ENCODE measurements at places on chromosomes 1 and 21.

DNA sequence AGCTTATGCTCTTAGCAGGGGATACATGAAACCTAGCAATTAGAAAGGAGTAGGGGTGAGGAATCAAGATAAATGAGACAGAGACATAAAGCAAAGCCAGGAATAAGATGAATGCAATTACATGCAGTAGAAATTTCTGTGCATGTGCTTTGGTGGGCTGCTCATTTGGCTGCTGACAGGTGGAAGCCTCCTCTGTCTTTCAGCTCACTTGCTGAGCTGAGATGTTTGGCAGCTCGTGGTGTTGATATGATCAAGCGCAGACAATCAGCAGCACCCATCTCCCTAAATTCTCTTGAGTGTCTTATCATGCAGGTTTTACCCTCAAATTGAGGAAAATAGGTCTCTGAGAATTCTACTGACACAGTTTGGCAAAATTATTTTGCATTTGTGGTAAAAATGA is 108.3 kb upstream of the CD34 start:
- no peak for ATAC-seq

DNA sequence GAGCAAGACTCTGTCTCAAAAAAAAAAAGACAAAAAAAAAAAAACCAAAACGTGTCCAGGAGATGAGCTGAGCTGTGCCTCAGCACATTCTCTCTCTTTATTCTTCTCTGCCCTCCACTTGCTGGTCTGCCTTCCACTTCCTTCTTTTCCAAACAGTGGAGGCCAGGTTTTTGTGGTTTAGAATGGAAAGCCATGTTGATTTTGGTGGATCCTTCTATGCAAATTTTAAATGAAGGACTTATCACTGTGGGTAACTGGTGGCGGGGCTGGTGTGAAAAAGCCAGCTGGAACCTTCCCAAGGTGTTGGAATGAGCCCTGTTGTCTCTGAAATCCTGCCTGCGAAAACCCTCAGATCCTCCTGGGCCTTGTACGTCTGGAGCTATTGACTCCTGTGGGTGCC is 61.9 kb downstream of the PTPRU start:
- no peak for ATAC-seq

DNA sequence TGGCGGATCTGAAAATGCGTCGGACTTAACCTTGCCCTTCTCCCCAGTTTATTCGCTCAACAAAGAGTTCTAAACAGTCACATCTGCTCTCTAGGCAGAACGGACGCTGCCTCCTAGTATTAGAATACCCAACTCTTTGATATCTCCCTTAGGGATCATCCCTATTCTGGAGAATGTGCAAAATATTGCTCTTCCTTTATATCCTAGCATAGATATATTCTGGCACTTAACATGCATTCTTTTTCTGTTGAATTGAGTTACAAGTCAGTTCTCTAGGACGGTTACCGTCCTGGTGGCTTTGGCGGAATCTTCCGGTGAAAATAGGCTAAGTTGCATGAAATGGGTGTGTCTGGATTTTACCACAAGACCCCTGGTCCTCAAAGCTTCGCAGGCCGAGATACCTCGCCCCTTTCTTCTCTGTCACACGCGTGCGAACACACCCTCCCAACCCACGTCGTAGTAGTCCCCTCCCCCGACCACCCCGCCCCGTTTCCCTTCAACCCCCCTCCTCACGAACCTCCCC is 501 bp upstream of the DNAJC6 start:
- ATAC-seq: no peak

DNA sequence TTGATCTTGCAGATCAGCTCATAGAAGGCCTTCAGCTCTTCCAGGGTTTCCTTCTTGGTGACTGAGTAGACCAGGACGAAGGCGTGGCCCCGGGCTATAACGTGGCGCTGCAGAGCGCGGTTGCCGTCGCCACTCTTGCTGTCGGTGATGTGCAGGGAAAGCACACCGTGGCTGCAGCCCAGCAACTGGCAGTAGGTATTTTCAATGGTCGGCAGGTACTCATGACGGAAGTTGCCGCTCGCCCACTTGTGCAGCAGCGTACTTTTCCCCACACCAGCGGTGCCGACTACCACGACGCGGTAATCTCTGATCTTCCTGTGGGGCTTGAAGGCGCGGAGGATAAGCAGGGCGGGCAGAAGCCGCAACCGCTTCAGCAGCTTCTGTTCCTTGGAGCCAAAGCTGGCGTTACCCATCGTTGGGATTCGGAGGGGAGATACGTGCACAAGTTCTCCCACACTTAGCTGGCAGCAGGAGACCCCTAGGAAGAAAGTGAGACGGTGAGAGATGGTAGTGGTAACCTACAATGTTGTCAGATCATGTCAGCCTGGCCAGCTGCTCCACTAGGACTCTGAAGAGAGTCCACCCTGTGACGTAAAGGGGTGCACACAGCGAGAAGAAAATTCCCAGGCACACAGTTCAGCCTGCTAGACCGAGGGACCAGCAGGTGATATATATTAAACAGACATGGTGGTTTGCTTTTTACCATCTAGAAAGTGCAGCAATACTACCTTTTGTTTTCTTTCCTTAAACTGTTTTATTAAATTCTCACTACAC is 3.4 kb downstream of the DIRAS3 start:
- ATAC-seq: no peak

DNA sequence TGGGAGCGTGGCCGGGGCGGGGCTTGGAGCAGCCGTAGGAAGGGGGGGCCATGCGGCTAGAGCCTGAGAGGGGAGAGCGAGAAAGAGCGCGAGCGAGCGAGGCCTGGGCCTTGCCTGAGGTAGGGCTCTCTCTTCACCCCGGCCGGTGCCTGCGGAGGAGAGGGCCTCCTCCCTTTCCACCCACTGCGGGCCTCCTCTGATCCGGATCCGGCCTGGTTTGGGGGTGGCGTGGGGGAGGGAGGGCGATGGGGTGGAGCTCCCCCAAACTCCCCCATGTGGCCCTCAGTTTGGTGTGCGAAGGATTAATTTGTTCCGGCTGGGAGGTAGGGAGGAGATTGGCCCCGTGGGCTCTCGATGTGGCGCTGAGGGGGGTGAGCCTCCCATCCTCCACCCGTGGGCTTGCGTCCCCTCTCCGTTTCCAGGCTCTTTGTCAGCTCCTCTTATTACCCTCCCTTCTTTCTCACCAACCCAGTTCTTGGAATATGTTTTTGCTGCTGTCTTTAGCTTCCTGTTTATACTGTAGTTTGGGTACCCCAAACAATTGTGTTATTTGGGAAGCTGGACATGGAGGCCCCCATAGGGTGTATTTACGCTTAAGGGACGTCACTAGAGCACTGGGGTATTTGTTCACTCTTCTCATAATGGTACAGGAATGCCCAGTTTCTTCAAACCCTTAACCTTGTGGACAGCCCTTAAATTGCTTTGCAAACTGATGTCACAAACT is 685 bp downstream of the UBAP2L start:
- peak; percentile 31 for ATAC-seq

DNA sequence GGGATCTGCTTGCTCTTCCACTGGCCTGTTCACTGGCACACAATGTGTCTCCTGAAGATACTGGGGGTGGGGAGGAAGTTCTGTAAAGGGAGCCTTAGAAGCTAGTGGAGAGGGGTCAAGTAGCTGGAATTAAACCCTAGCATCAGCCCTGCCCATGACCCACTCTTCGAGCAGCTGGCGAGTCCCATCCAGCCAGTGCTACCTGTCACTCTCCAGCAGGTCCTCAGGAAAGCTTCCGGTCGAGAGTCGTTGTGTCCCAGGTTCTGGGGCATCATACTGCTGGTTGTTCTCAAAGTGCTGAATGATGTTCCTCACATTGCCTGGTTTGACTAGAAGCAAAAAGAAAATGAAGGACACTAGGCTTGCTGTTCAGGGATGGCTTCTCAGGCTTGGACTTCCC is 30.9 kb downstream of the LRRC71 start:
- ATAC-seq: no peak

DNA sequence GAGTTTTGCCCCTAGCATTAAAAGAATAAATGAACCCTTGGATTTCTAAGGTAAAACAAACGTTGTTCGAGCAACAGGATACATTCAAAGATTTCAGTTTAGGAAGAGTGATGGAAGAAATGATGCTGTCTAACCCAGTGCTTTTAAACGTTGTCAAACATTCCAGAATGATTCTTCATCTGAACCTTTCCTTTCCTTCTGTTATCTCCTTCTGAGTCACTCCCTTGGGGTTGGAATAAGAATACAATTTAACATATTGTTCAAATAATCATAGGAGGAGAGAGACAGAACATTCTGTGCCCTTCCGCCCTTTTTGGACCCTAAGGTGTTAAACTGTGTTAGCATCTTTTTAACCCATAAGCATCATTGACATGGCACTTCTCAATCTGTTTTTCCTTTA is 61.1 kb upstream of the RCOR3 start:
- no peak for ATAC-seq

DNA sequence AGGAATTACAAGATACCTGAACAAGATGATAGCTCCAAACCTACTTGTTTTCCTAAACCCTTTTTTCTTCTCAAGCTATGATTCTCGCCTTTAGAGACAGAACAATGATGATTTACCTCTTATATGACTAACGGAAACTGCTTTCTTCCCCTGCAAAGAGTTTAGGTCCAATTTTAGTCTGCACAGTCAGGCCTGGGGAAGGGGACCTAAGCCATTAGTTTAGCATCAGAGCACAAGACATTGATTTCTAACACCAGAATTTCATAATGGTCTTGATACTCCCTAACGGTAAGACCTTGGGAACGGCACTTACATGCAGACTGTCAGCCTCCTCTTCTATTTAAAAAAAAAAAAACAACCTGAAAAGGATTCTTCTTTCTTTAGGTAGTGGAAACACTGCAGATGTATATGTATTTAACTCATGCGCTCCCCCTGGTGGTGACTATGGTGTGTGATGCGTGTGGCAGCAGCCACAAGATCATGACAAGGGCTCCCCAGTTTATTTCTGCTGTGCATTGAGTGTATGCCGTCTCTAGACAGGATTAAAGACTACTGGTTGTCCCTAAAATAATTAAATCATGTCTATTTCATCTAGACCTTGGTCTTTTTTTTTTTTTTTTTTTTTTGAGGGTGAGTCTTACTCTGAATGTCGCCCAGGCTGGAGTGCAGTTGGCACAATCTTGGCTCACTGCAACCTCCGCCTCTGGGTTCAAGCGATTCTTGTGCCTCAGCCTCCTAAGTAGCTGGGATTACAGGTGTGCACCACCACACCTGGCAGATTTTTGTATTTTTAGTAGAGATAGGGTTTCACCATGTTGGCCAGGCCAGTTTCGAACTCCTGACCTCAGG is 37.3 kb upstream of the TMEM222 start:
- peak; percentile 97 for ATAC-seq

- ATAC-seq: no peak
Observed at GRCh38 chr1:27314169-27314568, 7.8 kb upstream of the TMEM222 start.

DNA sequence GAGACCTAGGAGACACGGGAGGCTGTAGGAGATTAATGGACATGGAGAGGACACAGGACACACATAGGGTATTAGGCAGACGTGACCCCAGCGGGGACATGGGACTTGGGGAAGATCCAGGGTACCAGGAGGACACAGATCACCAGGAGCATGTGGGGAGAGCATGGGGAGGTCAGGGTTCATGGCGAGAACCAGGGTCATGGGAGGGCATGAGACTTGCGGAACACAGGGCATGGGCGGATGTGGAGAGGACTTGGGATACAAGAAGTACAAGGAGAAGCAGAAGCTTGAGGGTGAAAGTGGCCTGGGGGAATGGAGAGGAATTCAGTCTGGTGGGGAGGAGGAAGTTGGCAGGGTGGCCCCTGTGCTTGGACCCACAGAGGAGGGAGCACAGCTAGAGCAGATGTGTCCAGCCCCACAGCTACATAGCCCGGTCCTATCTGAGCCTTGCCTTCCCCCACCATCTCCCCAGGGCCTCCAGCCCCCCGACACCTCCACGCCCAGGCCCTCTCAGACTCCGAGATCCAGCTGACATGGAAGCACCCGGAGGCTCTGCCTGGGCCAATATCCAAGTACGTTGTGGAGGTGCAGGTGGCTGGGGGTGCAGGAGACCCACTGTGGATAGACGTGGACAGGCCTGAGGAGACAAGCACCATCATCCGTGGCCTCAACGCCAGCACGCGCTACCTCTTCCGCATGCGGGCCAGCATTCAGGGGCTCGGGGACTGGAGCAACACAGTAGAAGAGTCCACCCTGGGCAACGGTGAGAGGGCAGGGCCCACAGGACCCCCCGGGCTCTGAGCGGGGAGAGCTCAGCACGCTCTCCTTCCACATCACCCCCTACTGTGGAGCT is 12.1 kb downstream of the TIE1 start:
- no peak for ATAC-seq

GRCh38 chr1:193184776-193185175 is 1.6 kb downstream of the B3GALT2 start:
- ATAC-seq: no peak

DNA sequence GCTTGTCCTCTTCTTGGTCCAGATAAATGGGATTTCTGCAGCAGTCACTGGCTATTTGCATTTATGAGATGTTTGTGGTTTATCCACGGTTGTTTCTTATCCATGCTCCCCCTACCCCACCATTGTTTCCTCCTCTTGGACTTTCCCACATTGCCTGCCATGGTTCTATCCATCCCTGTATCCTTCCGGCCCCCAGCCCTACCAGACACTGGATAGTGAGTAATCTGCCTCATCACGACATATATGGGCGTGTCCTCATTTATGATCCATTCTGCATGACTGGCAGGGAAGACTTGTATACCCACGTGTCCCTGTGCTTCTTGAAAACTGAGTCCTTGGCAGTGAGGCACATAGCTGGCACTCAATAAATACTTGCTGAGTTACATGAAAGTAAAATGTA is 40.1 kb downstream of the CACNA1S start:
- ATAC-seq: no peak

- no peak for ATAC-seq
Observed at GRCh38 chr1:38497921-38498656, 361.5 kb downstream of the RRAGC start.

GRCh38 chr1:1857096-1857703 is 33.7 kb downstream of the GNB1 start:
- no peak for ATAC-seq

GRCh38 chr1:77706321-77706720 is 23.9 kb upstream of the ZZZ3 start:
- ATAC-seq: no peak

- no peak for ATAC-seq
Observed at GRCh38 chr1:225378880-225379279, 49.0 kb downstream of the LBR start.

- ATAC-seq: no peak
Observed at GRCh38 chr1:185408700-185409270, 91.7 kb upstream of the IVNS1ABP start.

- no peak for ATAC-seq
Observed at GRCh38 chr1:65791801-65792668, 660 bp upstream of the PDE4B start.

DNA sequence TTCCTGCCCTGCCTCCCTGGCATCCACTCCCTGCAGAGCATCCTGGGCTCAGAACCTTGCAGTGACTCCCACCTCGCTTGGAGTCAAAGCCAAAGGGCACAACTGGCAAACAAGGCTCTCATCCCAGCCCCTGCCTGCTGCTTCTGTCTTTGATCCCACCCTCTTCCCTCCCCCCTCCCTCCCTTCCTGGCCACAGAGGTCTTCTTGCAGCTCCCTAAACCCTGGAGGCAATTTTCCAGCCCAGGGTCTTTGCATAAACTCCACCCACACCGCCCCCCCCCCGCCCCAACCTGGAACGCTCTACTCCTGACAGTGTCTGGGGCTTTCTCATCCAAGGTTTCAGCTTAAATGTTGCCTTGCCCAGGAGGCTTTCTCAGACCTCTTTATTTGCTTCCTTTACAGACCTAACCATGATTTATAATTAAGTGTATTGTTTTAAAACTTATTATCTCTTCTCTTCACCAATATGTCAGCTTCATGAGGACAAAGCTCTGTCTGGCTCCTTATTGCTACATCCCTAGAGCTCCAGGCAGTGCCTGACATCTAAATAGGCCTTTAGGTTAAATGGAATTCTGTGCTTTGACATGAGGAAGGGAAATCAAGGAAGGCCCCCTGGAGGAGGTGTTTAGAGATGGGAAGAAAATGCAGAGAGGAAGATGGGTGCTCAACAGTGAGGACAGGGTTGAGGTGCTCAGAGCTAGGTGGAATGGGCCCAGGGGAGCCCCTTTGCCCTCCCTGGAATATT is 37.7 kb upstream of the PADI1 start:
- ATAC-seq: no peak

All from activated CD4-positive, CD25-positive, alpha-beta regulatory T cell treated with anti-CD3 and anti-CD28 coated beads, Interleukin-2, amount 50 U/mL, for 24 hours (primary cell).